Activated T-cell treated with anti-CD3 and anti-CD28 coated beads, Interleukin-2, amount 50 U/mL, for 1 hour (primary cell): ENCODE measurements at places on chromosomes 1 and 21.

DNA sequence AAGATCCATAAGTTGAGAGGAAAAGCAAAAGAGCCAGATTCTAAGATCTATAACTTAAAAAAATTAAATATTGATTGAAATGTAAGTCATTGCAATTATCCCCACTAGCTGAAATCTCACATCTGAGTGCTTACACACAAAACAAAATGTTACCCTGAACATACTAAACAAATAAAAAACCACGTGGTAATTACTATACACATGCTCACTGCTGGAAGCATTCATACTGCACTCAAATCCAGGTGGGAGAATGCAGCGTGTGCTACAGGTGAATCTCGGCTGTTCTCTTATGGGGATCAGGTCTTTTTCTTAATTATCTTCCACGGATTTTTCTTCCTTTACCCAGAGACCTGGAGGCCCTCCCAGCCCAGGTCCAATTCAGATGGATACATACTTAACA is 74.3 kb downstream of the SDC3 start:
- no peak for DNase-seq

GRCh38 chr1:5376538-5377247 is 615.5 kb downstream of the NPHP4 start:
- no peak for DNase-seq

DNA sequence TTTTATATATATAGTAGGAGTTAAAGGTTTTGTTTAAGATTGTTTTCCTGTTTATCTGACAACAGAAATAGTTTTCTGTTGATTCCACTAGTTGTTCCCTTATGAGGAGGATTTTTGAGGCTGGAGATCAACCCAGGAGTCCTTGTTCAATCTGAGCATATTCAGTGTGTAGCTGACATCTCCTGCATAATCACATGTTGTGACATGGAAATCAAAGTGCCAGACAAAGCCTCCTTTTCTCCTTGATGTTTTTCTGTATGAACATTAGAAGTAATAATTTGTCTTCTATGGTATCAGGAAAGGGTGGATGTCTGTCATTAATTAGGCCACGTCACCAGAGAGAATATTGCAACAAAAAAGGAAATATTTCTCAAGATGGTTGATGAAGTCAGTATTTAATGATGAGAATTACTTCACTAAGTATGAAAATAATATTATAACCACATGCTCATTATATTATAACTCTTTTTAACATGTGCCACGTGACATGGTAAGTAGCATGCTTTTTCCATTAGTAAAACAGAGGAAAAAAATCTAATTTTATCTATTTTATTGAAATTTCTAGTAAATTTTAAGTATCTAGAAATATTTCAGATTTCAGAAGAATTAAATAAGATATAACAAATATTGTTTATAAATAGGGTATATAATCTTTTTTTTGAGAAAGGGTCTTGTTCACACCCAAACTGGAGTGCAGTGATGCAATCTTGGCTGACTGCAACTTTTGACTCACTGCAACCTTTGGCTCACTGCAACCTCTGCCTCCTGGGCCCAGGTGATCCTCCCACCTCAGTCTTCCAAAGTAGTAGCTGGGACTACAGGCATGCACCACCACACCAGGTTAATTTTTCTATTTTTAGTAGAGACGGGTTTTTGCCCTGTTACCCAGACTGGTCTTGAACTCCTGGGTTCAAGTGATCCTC is 223.5 kb downstream of the HMCN1 start:
- no peak for DNase-seq

DNA sequence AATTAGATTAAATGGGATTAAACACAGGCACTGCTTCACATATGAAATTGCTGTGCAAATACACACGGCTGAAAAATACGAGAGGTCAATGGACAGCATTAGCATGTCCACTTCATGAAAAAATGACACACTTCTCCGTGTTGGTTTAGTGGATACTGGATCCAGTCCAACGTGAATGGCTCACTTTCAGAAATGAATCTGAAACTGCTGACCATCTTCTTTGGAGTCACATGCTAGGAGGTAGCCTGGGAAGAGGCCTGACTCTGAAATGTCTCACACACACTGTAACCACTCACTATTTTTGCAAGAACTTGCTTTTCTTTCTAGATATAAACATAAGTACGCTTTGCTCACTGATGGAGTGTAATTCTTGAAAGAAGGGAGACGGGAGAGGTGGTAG is 127.3 kb downstream of the HLCS start:
- no peak for DNase-seq

- peak; percentile 55 for DNase-seq
Observed at GRCh38 chr21:42833439-42833815, 45.9 kb downstream of the WDR4 start.

GRCh38 chr1:216812966-216813365 is 89.7 kb upstream of the ESRRG start:
- no peak for DNase-seq

DNA sequence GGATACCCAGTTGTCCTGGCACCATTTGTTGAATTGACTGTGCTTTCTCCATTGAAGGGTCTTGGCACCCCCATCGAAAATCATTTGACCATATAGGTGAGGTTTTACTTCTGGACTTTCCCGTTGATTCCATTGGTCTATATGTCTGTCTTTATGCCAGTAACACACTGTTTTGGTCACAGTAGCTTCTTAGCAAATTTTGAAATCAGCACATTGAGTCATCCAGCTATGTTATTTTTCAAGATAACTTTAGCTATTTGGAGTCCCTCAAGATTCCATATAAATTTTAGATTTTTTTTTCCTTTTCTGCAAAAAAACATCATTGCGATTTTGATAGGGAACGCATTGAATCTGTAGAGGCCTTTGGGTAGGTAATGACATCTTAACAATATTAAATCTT is 235.6 kb downstream of the SMYD3 start:
- DNase-seq, result no peak

- DNase-seq, result no peak
Observed at GRCh38 chr1:208423526-208423925, 179.3 kb upstream of the PLXNA2 start.

GRCh38 chr1:55443175-55443915 is 228.2 kb upstream of the USP24 start:
- DNase-seq, result no peak

DNA sequence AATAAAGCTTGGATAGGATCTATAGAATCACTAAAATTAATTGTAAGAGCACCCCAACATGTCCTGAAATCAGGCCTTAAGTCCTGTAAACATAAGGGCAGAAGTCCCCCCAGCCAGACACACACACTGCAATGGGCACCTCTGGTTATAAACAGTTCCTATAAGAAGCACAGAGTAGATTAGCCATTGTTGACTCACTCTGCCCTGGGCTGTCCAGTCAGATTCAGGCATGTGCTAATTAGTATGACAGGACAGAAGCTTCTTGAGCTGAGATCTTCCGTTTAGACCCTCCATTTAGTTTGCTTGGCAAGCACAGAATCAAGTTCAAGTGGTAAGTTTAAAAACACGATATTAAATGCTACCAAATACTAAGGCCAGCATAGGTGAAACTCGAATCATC is 11.8 kb upstream of the DENND1B start:
- no peak for DNase-seq

DNA sequence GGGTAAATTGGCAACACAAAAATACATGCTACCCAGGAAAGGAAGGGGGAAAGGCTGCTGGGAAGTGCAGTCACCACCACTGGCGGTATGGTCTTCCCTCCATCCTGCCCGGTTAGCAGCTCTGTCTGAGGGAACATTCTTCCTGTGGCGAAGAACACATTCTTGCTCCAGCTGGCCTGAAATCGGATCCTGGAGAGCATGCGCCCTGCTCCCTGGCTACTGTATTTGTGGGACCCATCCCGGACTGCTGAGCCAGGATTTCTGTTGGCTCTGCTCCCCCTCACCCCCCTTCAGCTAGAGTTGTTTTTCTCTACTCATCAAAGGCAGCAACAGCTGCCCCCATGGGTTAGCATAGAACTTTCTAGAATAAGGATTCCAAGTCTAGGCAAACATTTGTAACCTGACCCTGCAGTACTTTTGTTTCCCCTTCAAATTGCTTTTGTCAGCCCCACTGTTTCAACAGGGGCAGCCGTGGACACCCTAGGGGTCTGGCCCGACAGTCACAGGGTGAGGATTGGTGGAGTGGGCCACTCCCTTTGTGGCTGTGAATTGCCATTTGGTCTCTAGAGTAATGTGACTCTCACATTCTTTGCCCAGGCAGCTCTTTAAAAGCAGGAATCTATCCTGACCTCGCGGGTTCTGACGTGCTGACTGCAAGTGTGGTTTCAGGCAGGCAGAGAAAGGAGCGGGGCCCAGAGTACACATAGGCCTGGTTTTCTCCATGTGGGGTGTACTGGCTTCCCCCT is 157.7 kb downstream of the TOMM20 start:
- peak; percentile 32 for DNase-seq

- DNase-seq, result no peak
Observed at GRCh38 chr1:30872033-30872947, 36.3 kb downstream of the SDC3 start.

DNA sequence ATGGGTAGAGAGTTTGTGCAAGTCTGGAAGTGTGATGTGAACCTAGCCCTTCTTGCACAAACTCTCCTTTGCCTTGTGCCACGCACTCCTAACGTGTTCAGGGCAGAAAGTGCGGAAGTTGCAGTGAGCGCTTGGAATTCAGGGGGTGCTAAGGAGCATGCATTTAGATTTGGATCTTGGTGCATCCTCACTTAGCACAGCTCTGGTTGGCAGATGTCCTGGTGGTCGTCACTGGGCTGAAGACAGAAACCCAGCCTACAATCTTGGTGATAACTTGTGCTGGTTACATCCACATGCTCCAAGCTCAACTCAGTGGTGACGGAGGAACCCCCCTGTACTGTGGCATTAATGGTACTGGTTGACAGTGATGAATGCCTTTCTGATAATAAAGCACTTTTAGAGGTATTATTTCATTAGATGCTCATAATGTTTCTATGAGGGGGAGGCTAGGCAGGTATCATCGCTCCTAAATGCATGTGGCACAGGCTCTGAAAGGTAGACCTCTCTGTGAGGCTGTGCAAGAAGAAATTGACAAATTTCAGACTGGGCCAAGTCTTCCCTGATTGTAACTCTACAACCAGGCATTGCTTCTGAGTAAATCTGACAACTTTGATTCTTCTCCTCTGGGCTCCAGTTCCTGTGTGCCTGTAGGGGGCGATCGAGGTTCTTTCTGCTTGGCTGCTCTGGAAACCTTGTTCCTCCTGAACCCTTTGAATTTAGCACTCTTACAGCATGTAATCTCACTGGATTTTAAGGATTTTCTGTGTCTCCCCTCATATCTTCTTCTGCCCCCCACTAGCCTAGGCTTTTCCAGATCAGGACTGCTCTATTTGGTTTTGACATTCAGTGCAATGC is 40.6 kb downstream of the MAPKAPK2 start:
- DNase-seq, result peak; percentile 58

- no peak for DNase-seq
Observed at GRCh38 chr1:11059155-11059967, 457 bp downstream of the SRM start.

GRCh38 chr21:42705346-42705745 is 51.9 kb downstream of the PDE9A start:
- no peak for DNase-seq

DNA sequence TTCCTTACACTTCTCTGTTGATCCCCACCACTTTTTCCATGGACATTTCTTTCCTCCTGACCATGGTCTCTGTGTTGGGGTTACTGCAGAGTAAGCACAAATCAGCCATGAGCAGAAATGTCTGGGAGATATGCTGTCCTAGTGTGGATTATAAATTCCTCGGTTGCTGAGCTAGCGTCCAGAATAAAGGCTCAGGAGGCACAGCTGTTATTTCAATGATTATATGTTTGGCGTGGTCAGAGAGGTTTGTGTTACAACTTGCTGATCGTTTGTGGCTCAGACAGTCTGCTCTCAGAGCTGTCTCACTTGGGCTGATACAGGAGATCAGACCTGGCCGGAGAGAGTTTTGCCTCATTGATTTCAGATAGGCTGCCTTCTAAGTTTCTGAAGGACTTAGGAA is 37.5 kb upstream of the LAMC2 start:
- no peak for DNase-seq

- no peak for DNase-seq
Observed at GRCh38 chr1:47870480-47870879, 126.7 kb downstream of the TRABD2B start.

DNA sequence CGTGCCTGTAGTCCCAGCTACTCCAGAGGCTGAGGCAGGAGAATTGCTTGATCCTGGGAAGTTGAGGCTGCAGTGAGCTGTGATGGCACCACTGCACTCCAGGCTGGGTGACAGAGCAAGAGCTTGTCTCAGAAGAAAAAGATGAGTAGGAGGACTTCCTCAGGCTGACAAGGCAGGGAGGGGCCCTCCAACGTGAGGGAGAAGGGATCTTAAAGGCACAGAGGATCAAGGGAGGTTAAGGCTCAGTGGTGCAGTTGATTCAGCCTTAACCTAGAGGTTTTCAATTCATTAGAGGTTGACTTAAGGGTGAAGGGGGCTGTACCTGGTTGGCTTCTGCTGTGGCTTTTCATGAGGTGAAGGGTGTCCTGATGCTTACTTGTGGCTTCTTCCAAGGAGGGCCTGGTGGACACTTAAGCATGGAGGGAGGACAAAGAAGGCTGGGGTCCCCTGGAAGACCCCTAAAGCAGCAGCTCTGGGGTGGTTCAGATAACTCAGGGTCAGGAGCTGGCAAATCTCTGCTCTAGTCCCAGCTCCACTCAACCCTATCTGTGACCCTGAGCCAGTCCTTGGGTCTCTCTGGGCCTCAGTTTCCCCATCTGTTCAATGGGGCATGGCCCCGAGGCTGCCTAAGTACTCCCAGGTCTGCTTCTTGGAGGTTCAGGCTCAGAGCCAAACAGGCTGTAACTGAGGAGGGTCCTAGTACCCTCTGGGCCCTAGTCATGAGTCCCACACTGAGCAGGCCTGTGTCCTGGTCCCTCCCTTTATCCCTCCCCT is 6.3 kb downstream of the EXTL1 start:
- DNase-seq, result no peak

DNA sequence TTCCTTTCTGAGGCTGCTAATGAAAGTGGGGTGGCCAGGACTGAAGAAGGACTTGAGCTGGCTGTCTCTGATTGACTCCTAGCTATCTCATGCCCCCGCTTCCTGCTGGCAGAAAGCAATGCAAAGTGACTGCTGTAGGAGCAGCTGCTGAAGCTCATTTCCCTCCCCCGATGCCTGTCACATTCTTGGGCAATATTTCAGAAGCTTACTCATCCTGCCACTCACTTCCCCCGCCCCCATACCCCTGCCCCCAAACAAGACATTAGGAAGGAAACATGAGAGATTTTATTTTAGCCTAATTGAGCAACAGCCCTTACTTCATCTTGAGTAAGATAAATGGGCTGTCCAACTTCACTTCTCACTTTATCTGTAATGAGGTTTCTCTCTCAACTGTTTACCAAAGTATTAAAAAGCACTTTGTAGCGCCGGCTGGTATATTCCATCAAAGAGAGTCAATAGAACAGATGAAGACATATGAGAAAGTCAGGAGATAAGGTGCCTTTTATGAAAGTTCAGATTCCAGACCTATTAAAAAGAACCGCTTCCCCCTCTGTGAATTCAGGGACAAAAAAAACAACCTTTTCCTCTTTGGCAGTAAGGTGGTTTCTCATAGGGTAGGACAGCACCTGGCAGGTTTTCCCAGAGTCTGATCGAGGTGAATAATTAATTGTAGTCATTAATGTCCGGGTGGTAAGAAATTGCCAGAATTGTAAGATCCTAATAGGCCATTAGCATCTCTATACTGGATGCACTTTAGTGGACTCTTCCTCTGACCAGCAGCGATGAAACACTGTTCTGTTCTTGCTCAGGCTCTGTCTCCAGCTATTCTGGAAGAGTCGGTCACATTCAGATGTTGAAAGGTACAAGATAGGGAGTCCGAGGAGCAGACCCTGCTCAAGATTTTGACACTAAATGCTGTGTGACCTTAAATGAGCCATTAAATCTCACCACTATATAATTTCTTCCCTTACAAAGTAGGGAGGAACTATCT is 70.2 kb downstream of the SH3GLB1 start:
- DNase-seq, result no peak

GRCh38 chr1:61936839-61937238 is 194.6 kb downstream of the PATJ start:
- DNase-seq, result no peak
